Stimulated activated CD4-positive, alpha-beta T cell treated with anti-CD3 and anti-CD28 coated beads, TNF-alpha, amount 100 ng/mL, for 24 hours (primary cell): ENCODE measurements at places on chromosomes 2 and 18.

DNA sequence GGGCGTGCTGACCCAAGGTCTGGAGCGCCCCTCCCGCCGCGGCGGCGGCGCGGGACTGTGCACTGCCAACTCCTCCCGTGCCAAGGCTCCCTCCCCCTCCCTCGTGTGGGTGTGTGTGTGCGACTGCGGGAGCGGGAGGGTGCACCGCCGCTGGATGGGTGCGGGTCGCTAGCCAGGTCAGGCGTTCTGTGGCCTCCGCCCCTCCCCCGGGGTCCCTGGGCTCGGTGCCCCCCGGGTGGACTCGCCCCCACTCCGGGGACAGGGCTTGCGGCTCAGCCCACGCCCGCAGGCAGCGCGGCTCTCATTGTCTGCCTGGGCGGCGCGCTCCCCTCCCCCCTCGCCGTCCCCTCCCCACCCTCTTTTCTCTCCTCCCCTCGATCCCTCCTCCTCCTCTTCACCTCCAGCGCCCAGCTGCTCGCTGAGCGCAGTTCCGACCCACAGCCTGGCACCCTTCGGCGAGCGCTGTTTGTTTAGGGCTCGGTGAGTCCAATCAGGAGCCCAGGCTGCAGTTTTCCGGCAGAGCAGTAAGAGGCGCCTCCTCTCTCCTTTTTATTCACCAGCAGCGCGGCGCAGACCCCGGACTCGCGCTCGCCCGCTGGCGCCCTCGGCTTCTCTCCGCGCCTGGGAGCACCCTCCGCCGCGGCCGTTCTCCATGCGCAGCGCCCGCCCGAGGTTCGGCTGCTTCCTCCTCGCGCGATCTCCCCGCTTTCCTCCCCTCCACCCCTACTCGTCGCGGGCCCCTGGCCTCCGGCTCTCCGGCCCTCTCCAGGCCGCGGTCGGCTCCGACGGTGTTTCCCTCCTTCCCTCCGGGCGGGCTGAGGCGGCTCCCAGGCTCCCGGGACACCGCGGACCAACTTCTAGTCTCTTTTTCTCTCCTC, at the start of gene GATA6:
Gene GATA6 (plus strand): TSS at position 579 of the 878 bp plus-strand sequence. CDS start 1,556 bp downstream, outside the sequence.
- DNase-seq, result no peak

DNA sequence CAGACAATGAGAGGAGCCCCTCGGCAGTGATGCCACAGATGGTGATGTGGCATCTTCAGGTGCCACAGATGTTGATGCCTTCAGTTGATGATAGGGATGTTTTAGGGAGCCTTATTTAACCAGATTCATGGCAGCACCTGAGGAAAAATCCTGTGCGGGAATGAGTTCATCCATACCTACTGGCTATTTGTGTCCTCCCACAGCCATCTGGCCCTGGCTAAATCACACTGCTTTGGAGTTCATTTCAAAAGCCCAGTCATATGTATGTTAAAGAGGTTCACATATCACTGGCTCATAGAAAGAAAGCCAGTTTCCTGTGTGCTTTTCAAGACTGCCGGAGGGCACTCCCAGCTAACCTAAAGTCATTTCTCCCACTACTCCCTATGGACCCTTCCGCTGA, 131.3 kb downstream of the MCFD2 start:
- DNase-seq, result no peak

GRCh38 chr18:21179590-21180220, 62.3 kb upstream of the GREB1L start:
- peak; percentile 19 for DNase-seq

DNA sequence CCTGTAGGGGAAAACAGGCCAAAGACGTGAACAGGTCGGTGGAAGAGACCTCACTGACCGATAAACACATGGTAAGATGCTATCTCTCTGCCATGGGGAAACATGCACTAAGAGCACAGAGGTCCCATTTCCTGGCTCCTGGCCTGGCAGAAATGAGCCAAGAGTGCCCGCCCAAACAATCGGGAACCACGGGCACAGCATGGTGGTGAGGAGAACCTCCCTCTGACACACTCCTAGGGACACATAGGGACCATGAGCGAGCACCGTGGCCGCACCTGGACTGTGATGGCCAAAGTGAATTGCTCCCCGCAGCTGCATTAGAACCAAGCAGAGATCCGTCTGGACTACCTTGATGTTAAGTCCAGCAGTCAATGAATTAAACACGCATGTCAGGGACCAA, 11.1 kb downstream of the HS6ST1 start:
- DNase-seq, result no peak

GRCh38 chr2:17793296-17793695, 23.0 kb upstream of the MSGN1 start:
- DNase-seq, result no peak

DNA sequence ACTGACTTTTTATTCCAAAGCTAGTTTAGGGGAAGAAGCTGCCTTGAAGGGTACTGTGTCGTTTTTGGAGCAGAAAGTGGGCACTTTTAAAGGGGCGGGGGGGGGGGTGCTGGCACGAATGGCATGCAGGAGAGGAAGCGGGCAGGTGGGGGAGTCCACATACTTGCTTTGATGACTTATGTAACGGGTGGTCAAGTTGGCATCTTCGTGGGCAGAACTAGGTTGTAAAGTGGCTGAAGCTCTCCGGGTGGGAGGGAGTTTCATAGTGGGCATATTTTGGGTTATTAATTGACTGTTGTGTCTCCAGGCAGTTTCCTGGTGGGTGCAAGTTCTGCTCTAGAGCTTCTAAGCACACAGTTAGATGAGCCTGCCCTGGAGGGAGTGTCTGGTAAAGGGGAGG, 19.9 kb downstream of the PCARE start:
- no peak for DNase-seq

DNA sequence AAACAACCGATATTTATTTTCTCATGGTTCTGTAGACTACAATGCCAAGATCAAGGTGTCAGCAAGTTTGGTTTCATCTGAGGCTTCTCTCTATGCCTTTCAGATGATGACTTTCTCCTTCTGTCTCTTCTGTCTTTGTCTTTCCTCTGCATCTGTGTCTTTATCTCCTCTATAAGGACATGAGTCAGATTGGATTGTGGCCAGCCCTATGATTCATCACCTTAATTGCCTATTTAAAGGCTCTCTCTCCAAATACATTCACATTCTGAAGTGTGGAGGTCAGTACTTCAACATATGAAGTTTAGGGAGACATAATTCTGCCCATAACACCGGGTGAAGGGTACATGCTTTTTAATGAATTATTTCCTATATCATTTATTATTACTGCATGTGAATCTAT, 71.2 kb upstream of the CNTNAP5 start:
- DNase-seq, result no peak

DNA sequence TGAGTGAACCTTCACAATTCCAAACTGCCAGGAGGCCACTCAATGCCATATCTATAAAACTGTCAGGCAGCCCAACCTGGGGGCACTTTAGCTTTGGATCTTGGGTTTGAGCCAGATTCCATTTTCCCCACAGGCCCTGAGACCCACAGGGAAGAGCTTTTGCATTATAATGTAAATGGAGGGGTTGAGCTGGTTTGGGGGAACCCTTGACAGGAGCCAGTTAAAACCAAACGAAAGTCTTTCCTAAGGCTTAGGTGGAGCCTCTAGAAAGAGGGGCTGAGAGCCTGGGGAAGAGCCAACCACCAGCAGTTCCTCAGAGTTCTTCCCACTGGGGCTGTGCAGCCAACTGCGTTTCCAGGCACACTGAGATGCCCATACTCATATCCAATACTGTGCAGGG, 42.7 kb downstream of the BCL11A start:
- no peak for DNase-seq

- DNase-seq, result no peak
Observed at GRCh38 chr2:182642328-182642727, 73.7 kb upstream of the DNAJC10 start.

- no peak for DNase-seq
Observed at GRCh38 chr18:9287036-9287435, 47.5 kb upstream of the TWSG1 start.

DNA sequence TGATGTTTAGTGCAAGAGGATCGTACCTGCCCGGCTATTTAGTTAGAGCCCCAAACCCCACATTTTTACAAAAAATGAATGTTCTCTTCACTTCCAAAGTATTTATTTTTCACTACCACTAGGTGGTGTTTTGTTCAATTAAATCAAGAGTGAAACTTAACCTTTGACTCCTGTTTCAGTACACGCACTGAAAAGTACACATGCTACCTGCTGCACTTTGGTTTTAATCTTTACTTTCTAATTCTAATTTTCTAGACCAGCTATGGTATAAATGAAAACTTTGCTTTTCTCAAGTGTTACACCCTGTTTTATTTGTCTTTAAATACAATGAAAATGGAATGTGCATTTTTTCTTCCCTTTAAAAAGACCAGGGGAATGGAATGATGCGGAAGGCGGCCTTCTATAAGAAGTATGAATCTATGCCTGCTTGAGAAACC, 31.4 kb upstream of the CHN1 start:
- no peak for DNase-seq

- DNase-seq, result no peak
Observed at GRCh38 chr2:6637330-6637729, 228.4 kb downstream of the CMPK2 start.

GRCh38 chr2:202965810-202966460, 48.7 kb upstream of the NBEAL1 start:
- peak; percentile 2 for DNase-seq

DNA sequence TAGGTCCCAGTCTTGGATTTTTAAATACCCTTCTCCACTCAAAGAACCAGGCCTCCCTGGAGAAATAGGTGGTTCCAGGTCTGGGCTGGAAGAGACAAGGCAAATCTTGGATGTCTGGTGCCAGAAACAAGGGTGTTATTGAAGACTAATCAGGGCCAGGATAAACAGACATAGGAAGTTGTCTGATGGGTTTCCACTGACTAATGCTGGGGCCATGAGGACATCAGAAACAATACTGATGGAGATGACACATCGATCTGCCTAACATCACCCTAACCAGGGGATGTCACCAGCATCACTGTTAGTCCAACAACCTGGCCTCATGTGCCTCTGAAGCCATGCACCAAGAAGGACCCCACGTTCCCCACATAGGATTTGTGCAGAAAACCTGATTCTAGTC, 42.5 kb upstream of the GLI2 start:
- DNase-seq, result no peak

DNA sequence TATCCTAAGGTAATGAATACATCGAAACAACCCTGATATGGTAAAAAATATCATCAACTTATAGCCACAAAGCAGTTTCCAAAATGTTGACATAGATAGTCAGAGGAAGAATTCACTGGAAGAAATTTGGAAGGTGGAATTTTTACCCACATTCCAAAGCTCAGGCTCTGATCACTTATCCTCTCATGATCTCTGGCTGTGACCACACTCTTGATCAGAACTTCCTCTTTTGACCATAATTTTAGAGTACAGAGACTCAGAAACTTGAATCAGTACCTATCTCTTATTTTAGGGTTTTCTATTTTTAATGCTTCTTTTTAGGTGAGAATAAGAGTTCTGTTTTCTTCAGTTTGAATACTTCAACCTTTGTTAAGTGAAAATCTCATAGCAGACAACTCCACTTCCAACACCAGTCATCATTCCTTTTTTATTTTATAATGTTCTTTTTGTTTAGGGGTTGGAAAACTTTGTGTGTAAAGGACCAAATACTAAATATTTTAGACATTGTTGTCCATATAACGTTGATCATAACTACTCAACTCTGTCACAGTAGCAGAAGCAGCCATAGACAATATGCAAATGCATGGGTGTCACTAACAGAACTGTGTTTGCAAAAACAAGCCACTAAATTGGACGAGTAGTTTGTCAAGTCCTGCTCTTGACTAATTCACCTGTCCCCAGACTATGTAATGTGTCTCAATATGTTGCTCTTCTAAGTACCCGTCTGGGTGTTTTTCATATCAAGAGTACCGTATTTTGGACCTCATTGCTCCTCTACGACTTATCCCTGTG, 891.6 kb upstream of the CRIM1 start:
- no peak for DNase-seq

- no peak for DNase-seq
Observed at GRCh38 chr18:29157905-29158304, 981.0 kb upstream of the CDH2 start.

DNA sequence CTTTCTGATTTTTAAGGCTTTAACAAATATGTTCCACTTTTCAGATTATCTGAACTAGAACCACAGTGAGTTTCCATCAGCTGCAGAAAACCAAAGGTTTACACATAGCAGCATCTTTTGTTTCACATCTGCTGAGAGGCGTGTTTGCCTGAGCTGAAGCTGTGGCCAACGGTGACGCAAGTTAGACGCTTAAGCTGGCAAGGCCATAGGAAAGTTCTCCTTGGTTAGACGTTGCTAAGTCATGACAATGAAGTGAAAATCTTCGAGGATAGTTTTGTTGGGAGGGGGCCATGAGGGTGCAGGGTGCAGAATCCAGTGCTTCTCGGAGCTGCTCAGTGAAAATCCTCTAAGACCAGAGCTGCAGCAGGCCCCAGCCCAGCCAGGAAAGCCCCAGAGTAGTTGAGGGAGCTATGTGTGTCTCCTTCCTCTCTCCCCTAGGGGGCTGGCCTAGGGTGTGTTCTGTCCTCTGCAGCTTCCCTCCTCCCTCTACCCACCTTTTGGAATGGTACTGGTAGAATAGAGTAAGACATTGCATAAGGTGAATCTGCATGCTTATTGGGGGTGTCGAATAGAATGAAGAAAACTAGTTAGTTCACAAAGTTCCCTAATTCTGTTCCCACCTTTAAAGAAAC, 105.4 kb downstream of the FHOD3 start:
- DNase-seq, result no peak

DNA sequence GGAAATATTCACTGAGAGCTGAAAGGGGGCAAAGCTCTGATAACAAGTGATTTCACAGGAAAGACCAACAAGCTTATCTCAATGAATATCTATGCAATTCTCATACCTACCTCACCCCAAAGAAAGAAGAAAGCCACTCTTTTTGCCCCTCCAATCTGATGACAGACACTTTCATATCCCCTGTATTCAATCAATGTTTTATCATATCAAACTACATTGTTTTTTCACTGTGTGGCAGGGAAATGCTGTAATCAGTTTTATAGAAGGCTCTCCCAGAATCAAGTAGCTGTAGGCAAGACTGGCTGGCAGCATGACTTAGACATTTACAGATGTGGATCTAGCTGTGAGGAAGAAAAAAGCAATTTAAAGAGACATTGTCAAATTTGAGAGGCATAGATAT, 81.3 kb upstream of the PIK3C3 start:
- DNase-seq, result no peak

GRCh38 chr2:209767316-209767715, 4.3 kb upstream of the UNC80 start:
- DNase-seq, result no peak

DNA sequence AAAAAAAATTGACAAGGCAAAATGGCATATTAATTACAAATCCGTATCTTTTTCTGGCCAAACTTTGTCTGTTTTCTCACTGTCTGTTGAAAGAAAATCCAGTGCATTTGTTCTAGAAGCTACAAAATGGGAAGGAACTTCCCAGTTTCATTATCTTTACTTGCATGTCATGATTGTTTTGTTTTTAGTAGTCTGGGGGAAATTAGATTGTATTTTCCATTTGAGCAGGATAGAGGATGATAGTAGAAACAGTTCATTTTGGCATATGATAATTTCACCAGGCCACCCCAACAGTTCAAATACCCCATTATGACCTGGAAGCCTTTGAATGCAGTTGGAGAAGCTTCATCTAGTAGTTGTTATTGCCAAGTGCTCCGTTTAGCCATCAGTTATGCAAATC, 77.5 kb upstream of the RANBP2 start:
- DNase-seq, result no peak

GRCh38 chr18:30903566-30903965, 139.0 kb downstream of the DSC3 start:
- DNase-seq, result no peak

GRCh38 chr2:146437712-146438111, 1407.1 kb upstream of the ACVR2A start:
- no peak for DNase-seq

- no peak for DNase-seq
Observed at GRCh38 chr18:8948471-8949149, 153.9 kb upstream of the NDUFV2 start.
